Fibroblast of lung (primary cell): ENCODE measurements at places on chromosomes 6 and 20. TPM values are rescaled to one million over a fixed set of nuclear protein-coding genes. Genes with fewer than 3 reads are reported as not detected.

The BTN1A1 gene
- not detected in 2 replicates for total RNA-seq

- no peak for DNase-seq
- H3K27me3 ChIP-seq: no peaks in the 10 kb centered on the region
- no peak overlapping the region for H3K27ac ChIP-seq
- no peaks in the 10 kb centered on the region for H3K36me3 ChIP-seq
- H3K4me1 ChIP-seq: peaks cover 6% of the 10 kb centered on the region
- no peak overlapping the region for H3K4me3 ChIP-seq
Measured at GRCh38 chr20:38191654-38192053, 26.6 kb upstream of the TGM2 start.

DNA sequence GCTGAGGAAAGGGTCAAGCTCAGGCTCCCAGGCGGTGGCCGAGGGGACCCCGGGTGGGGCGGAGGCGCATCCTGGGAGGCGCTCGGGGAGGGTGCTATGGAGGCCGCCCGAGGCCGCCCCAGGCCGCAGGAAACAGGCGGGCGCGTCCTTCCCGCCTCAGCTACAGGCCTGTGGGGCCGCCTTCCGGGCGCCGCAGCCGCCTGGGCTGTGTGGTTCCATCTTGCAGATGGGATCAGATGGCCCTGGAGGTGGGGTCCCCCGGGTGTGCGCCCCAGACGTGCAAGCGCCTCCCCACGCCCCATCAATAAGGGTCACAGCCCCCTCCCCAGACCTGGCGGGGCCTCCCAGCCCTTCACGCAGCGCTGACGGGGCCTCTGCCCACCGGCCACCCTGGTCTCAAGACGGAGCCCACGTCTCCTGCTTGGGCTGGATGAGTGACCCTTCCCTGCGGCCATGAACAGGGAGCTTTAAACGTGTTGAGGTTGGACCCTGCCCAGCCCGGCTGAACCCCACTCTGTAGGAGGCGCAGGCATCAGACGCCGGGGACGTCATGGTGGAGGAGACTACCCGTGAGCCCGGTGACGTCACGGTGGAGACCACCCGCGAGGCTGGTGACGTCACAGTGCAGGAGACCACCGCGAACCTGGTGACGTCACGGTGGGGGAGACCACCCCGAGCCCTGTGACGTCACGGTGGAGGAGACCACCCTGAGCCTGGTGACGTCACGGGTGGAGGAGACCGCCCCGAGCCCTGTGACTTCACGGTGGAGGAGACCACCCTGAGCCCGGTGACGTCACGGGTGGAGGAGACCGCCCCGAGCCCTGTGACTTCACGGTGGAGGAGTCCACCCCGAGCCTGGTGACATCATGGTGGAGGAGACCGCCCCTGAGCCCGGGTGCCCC is 267.0 kb downstream of the DLL1 start:
- no peak overlapping the region for H3K4me3 ChIP-seq
- peaks cover 2% of the 10 kb centered on the region for H3K4me1 ChIP-seq
- no peak for DNase-seq
- no peaks in the 10 kb centered on the region for H3K36me3 ChIP-seq
- no peak overlapping the region for H3K27ac ChIP-seq

The LIN28B gene
- not detected in 2 replicates for total RNA-seq

DNA sequence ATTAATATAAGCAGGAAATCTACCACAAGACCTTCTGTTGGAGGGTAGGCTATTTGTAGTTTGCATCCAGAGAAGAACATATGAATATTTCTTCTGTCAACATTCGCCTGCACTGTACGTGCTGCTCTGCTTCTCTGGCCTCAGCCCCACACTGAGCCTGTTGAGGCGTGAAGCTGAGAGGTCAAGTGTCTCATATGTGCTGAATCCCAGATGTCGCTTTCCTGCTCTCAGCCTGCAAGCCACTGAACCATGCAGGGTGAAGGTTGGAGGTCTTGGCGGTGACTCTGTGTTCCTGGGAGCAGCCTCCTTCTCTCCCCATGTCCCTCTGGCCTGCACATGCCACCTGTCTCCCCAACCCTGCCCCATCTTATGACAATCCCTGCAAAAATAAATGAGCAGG is 83.6 kb downstream of the TMEM170B start:
- H3K4me1 ChIP-seq: no peaks in the 10 kb centered on the region
- no peak overlapping the region for H3K4me3 ChIP-seq
- no peak for DNase-seq

GRCh38 chr6:105014448-105014847 is 57.5 kb downstream of the LIN28B start:
- H3K4me3 ChIP-seq: no peak overlapping the region
- H3K4me1 ChIP-seq: no peaks in the 10 kb centered on the region
- H3K36me3 ChIP-seq: no peaks in the 10 kb centered on the region
- DNase-seq: no peak
- no peak overlapping the region for H3K27ac ChIP-seq

The HSPA1L gene
- total RNA-seq: 2.1 and 3.1 TPM in 2 replicates

GRCh38 chr6:166354965-166355364 is 12.6 kb upstream of the SFT2D1 start:
- no peak for DNase-seq
- no peaks in the 10 kb centered on the region for H3K4me1 ChIP-seq
- no peak overlapping the region for H3K4me3 ChIP-seq
- H3K27me3 ChIP-seq: peaks cover 3% of the 10 kb centered on the region
- H3K36me3 ChIP-seq: no peaks in the 10 kb centered on the region

- no peak for DNase-seq
- H3K27ac ChIP-seq: no peak overlapping the region
- no peaks in the 10 kb centered on the region for H3K36me3 ChIP-seq
- H3K4me1 ChIP-seq: no peaks in the 10 kb centered on the region
Measured at GRCh38 chr6:47792216-47792733, 10.4 kb downstream of the OPN5 start.

DNA sequence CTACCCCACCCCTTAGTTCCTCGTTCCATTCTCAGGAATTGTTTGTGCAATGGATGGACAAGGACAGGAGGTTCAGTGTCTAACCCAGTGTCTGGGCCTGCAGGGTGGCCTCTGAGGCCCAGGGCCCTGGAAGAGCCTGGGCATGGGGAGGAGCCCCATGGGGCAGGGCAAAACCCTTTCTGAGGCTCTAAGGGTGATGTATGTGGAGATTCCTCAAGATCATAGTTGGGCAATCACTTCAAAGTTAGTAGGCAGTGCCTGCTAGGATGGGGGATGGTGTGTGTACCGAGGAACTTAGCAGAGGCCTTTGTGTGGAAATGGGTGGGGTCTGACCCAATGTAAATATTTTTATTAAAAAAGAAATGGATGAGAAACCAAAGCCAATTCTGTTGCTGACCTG is 6.7 kb upstream of the C2 start:
- no peak for DNase-seq
- no peak overlapping the region for H3K4me3 ChIP-seq
- H3K4me1 ChIP-seq: no peaks in the 10 kb centered on the region
- no peak overlapping the region for H3K27ac ChIP-seq
- no peaks in the 10 kb centered on the region for H3K27me3 ChIP-seq

The FAM184A gene
- 1.3 and 1.7 TPM in 2 replicates for total RNA-seq

- no peak overlapping the region for H3K27ac ChIP-seq
- no peaks in the 10 kb centered on the region for H3K4me1 ChIP-seq
- H3K27me3 ChIP-seq: no peaks in the 10 kb centered on the region
- H3K4me3 ChIP-seq: no peak overlapping the region
Measured at GRCh38 chr6:120056085-120056484, 706.5 kb upstream of the MAN1A1 start.

The DDX43 gene
- 2.0 and 3.1 TPM in 2 replicates for total RNA-seq

DNA sequence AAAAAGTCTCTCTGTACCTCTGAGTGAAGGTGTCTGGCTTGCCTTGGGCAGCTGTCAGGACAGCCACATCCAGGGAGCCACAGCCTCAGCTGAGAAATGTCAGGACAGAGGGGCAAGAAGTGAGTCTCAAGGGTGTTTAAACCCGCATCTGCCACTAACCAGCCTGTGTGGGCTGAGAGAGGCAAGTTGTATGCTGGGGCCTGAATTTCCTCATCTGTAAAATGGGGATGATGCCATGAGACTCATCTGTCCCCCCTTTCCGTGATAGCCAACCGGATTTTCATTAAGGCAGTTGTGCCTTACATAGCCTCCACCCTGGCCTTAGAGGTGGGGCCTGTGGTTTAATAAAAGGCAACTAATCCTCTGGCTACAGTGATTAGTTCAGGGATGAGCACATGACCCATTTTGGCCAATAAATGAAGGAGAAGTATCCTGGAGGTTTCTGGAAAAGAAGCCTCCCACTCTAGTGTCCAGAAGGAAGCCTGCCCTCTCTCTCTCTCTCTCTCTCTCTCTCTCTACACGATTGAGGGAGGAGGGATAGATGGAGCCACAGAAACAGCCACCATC is 79.3 kb downstream of the BMP7 start:
- H3K4me3 ChIP-seq: no peak overlapping the region
- no peak for DNase-seq
- no peaks in the 10 kb centered on the region for H3K36me3 ChIP-seq
- no peaks in the 10 kb centered on the region for H3K4me1 ChIP-seq
- H3K27ac ChIP-seq: no peak overlapping the region

GRCh38 chr20:44029848-44030230 is 115.2 kb downstream of the TOX2 start:
- H3K27ac ChIP-seq: no peak overlapping the region
- no peak for DNase-seq
- peaks cover 5% of the 10 kb centered on the region for H3K4me1 ChIP-seq
- H3K36me3 ChIP-seq: peaks cover 2% of the 10 kb centered on the region
- no peaks in the 10 kb centered on the region for H3K27me3 ChIP-seq

- no peaks in the 10 kb centered on the region for H3K27me3 ChIP-seq
- no peak for DNase-seq
- peaks cover 5% of the 10 kb centered on the region for H3K36me3 ChIP-seq
Measured at GRCh38 chr20:35030136-35030535, 62.5 kb downstream of the TRPC4AP start.

- peak overlapping the region; percentile 71 for H3K4me3 ChIP-seq
- DNase-seq: peak; percentile 99
- no peaks in the 10 kb centered on the region for H3K36me3 ChIP-seq
- peak overlapping the region; percentile 100 for H3K27ac ChIP-seq
Measured at GRCh38 chr20:41003143-41003935, 25.3 kb upstream of the TOP1 start.

DNA sequence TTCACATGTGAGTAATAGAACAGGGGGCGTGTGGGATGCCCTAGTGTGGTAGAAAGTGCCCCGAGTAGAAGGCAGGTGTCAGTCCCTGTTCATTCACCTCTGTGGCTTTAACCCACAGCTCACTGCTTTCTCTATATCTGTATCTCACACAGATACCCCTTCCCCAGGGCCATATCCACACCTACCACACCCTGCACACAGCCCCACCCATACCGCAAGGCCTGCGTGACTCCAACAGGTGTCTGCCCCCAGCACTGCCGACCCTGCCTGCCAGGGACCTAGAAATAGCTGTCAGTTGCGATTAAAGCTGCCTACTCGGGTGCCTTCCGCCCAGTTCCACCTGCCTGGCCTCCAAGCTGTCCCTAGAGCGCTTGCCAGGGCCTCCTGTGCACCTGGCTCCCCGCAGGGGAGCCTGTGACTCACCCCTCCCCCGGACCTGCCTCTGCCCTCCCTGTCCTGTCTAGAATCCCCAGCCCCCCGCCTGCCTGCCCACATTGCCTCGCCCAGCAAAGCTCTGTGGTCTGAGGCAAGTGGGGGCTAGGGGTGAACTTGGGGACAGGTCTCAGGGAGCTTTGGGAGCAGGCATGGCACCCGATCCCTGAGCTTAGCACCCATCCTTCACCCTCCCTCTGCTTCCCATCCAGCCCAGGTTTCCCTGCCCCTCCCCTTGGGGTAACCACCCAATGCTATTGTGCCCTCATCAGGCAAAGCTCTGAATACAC is 38.3 kb upstream of the ID1 start:
- peaks cover 9% of the 10 kb centered on the region for H3K4me1 ChIP-seq
- H3K27ac ChIP-seq: no peak overlapping the region
- peak; percentile 25 for DNase-seq
- H3K27me3 ChIP-seq: no peaks in the 10 kb centered on the region
- peaks cover 32% of the 10 kb centered on the region for H3K36me3 ChIP-seq
- H3K4me3 ChIP-seq: no peak overlapping the region

The CASS4 gene
- total RNA-seq: 14.9 and 17.7 TPM in 2 replicates

GRCh38 chr6:150729188-150729748 is 129.6 kb downstream of the PLEKHG1 start:
- no peaks in the 10 kb centered on the region for H3K36me3 ChIP-seq
- H3K4me3 ChIP-seq: no peak overlapping the region
- no peak for DNase-seq
- no peak overlapping the region for H3K27ac ChIP-seq
- H3K4me1 ChIP-seq: no peaks in the 10 kb centered on the region

DNA sequence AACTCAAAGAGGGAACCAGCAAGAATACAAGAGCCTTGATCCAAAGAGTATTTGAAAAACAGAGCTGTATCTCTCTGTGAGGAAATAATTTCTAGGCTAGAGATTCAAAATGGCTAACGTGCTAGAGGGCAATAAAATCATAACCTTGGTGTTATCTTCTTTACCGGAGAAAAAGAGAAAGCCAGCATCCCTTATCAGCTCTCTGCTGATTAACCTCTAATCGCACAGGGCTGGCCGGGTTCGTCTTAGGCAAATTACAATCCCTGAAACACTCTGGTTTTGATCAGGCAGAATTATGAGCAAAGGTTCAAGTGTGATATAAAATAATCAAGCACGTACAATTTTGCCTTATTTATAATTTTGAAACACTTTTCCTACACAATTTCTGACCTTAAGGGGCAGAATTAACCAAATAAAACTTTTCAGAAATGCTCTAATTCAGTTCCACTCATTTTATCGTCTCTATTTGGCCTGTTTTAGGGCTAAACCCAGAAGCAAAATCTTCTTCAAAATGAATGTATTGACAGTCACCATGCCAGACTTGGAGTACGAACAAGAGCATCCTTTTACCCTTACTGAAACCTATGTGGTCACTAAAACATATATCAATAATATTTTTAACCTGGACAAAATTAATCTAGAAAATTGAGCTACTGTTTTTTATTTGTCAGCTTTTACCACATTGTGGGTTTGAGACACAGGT is 13.7 kb downstream of the PSMB9 start:
- H3K4me3 ChIP-seq: no peak overlapping the region
- H3K27ac ChIP-seq: no peak overlapping the region
- DNase-seq: no peak
- no peaks in the 10 kb centered on the region for H3K36me3 ChIP-seq
